ENCODE measurements at places on chromosomes 6 and 20.

- no peak for DNase-seq
These were observed 872.4 kb upstream of the SLC35B3 start for GRCh38 chr6:9307786-9308185.

GRCh38 chr6:159461998-159462397 is 231.0 kb downstream of the SOD2 start:
- no peak for DNase-seq

DNA sequence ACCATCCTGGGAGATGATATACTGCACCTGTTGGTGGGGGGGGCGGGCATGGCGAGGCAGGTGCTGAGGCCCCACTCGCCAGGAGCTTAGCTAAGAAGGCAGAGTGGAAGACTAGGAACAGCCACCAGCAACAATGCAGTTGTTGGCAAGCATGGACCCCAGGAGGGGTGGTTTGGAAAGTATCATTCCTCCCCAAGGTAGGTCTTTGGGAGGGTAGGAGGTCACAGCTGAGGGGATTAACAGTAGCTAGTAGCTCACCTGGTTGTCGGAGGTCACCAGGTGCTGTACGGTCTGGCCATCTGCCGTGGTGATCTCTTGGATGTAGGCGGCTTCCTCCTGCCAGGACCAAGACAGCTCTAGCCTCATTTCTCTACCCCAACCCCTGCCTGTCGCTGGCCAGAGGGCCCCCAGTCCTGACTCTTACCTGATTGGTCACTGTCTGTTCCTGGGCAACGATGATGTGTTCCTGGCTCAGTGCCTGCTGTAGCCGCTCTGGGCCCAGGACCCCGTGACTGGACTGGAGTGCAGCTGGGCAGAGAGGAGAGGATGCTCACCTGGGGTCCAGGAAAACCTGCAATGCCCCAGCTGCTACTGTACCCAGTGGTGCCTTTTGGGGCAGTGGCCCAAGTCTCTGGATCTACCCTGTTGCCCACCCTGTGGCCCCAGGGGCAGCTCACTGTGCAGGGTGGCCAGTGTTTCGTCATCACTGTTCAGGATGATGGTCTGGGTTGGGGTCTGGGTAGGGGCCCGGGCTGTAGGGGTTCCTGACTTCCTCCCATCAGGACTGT is 15.3 kb downstream of the PCIF1 start:
- DNase-seq, result no peak

GRCh38 chr20:11978496-11978895 is 60.8 kb downstream of the BTBD3 start:
- no peak for DNase-seq

- DNase-seq, result no peak
These were observed 119.7 kb downstream of the GRIK2 start for GRCh38 chr6:101513181-101513580.

GRCh38 chr6:131549811-131550210 is 23.2 kb upstream of the ARG1 start:
- no peak for DNase-seq

DNA sequence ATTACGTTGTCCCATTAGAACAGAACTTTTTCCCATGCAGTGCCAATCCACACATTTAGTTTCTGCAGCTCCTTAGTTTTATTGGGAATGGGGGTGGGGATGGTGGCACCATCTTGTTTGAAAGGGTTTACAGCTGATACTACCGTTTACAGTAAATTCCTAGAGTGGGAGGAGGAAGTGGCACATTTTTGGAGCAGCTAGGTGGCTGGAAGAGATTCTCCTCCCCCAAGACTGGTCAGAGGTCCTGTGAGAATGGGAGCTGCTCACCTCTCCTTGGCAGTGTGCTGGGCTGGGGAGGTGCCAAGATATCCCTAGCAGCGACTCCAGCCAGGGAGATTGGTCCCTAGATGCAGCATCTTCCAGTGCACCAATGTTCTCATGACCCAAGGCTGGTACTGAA is 12.4 kb upstream of the CCN6 start:
- no peak for DNase-seq

GRCh38 chr6:147974376-147974775 is 368.3 kb upstream of the SASH1 start:
- no peak for DNase-seq

- DNase-seq, result no peak
These were observed 306.4 kb upstream of the CITED2 start for GRCh38 chr6:139680819-139681218.

GRCh38 chr6:84882768-84883766 is 118.7 kb upstream of the TBX18 start:
- no peak for DNase-seq

- DNase-seq, result no peak
These were observed 4.2 kb downstream of the MLN start for GRCh38 chr6:33799454-33800113.

DNA sequence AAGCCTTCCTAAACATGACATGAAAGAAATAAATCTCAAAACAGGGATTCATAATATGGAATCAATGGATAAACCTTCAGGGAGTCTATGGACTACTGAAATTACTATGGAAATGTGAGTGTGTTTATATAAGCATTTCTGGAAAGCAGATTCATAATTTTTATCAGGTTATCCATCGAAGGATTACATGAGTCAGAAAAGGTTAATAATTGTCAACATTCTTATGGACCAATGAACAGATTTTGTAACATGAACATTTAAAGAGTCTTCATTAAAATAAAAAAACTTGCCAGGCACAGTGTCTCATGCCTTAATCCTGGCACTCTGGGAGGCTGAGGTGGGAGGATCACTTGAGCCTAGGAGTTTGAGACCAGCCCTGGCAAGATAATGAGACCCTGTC is 84.8 kb downstream of the AHI1 start:
- DNase-seq, result no peak

DNA sequence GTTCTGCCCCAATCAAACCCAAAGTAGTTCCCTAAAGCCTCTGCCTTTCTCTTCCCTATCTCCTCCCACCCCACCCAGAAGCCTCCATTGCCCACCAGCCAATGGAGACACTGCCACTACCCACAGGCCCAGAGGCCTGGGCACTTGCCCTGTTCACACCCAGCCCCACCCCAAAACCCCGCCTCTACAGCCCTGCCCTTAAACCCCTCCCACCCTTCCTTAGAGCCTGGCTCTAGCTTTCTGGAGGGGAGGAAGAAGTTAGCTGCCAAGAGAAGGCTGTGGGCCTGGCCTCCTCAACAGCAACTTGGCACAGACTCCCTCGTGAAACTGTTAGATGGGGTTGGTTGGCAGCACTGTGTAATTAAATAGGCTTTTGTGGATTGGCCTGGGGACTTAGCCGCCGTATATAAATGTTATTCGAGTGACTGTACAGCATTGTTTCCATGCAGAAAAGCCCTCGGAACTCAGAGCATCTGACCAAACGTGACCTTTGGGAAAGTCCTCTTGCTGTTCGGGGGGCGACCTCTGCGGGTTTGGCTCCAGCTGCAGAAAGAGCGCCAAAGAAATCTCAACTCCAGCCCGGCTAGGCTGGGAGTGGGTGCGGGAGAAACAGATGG is 31.4 kb downstream of the COL11A2 start:
- no peak for DNase-seq

DNA sequence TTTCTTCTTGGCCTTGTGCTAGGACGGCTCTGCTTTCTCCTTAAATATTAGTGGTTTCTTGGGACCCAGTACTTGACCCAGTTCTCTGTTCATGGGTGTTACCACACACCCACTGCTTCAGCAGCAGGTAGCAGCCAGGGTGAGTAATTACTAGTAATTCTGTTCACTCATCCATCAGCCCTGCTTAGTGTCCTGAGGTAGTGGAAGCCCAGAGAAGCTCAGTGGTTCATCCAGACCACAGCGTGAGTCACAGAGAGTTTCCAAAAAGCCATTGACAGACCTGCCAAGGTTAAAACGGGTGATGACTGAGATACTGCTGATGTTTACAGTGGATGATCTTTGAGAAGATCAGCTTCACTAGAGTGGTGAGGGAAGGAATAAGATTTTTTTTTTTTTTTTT is 51.7 kb upstream of the HINT3 start:
- DNase-seq, result no peak

DNA sequence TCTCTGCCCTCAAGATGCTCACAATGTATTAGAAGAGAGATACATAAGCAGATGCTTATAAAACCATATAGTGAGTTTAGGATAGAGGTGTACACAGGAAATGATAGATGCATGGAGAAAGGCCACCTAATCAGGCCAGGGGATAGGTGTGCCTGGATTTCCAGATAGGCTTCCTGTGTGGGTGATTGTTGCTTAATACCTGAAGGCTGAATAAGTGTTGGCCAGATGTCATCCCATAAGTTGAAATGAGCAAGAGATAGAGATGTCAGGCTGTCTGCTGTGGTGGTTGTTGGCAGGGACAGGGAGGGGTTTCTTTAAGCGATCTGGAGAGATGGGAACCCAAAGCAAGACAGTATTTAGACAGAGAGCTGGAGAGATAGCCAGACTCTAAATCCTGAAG is 109.8 kb upstream of the SGK1 start:
- no peak for DNase-seq

DNA sequence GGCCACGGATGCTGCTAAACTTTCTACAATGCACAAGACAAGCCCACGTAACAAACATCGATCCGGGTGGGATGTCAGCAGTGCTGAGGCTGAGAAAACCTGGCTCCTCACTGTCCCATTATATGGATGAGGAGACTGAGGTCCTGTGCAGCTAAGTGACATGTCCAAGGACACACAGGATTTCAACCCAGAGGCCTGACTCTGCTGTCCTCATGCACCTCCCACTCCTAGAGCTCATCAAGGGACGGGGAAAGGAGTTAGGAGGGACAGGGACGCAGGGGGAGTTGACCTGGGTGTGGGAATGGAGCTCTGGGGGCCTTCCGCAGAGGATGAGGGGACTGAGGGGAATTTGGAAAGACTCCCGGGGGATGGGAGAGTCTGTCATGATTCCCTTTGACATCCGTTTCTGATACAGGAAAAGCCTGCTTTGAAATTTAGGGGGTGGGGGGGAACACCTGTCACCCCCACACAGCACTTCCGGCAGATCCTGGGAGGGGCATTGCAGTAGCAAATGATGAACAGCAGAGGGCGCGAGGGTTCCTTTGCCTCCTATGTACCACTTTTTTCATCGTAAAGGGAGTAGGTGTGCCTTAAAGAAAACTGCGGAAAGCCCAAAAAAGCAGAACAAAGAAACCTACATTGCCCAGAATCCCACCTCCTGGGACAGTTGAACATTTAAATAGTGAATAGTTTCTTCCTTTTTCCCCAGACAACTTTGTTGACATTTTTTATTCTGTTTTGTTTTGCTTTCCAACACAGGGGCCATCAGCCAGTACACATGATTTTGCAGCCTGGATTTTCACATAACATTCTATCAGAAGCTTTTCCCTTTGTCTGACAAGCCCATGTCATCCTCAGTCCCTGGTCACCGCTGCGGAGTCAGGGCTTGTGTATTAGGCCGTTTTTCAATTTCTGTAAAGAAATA is 48.6 kb downstream of the SLC2A10 start:
- no peak for DNase-seq

DNA sequence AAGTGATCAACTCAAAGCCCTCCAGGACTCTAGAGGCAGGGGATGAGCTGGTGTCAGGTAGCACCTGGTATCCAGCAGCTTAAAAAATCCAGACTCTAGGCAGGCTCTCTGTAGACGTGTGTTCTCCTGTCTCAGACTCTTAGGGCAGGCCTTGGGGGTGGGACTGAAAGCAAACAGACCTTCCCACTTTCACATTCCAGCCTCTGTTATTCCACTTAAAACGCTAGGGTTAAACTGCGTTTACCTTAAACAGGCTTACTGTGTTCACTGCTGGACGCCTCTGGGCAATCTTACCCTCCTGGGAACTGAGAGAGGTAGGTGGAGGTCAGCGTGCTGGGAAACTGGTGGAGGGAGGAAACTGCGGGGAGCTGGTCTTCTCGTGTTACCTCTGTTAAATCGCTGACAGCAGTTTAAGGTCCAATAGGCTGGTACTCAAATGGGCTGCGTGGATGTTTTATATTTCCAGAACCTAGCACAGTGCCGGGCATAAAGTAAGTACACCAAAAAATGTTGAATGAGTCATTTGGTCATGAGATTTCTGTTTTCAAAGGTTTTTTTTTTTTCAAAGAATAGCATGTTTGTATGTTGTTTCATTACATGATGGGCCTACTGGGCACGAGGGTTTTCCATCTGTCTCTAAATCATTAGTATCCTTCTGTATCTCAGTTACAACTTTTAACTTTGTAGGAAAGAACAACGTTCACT is at the start of gene GCNT2:
GCNT2 (plus strand) TSS at position 248 of the 705 bp plus-strand sequence. CDS start 7,561 bp downstream, outside the sequence.
- peak; percentile 56 for DNase-seq

DNA sequence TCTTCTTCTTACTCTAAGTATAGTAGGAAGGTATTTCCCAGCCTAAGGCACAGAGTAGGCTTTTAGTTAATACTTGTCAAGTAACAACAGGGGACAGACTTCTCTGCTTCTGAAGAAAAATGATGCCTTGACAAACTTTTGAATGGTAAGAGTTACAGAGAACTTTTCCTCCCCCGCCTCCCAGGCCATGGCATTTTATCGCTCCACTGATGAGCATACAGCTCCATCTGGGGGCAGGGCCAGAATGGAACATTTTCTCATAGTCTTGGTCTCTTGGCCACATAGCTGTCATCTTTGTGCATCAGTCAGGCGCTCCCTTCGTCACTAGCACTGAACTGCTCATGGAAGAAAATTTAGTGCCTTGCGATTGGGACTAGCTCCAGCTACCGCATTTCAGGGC is 1066.8 kb upstream of the CITED2 start:
- DNase-seq, result peak; percentile 59

GRCh38 chr20:19662637-19662995 is 95.4 kb upstream of the RIN2 start:
- no peak for DNase-seq

DNA sequence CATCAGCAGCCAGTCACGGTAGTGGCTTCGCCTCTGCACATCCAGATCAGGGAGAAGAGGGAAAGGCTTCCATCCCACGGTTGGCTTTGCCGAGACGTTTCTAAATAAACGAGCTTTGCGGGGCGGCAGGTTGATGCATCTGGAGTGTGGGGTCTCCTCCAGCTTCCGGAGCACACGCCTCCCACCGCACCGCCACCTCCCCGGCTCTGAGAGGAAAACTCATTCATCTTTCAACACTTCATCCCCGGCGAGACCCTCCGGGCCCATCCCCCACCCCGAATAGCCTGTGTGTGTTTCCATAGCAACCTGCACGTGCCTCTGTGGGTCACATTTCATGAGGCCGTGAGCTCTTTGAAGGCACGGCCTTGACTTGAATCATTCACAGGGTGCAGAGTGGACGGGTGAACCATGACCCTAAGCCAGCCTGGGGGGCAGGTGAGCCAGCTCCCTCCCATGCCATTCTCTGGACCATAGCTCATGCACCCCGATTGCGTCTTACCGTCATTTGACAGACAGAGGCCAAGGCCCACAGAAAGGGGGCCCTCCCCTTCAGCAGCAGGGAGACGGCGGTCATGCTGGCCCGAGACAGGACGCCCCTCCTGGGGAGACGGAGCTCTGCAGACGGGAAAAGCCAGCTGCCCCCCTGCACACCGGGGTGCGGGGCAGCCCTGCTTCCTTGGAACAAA is 16.2 kb upstream of the CHRNA4 start:
- peak; percentile 52 for DNase-seq

Data from left renal cortex interstitium (tissue), 4 donors.